NCI-H226 (cell line): ENCODE measurements at places on chromosomes 3 and 15.

GRCh38 chr15:67074886-67075229, 9.5 kb downstream of the SMAD3 start:
- no peak for DNase-seq

DNA sequence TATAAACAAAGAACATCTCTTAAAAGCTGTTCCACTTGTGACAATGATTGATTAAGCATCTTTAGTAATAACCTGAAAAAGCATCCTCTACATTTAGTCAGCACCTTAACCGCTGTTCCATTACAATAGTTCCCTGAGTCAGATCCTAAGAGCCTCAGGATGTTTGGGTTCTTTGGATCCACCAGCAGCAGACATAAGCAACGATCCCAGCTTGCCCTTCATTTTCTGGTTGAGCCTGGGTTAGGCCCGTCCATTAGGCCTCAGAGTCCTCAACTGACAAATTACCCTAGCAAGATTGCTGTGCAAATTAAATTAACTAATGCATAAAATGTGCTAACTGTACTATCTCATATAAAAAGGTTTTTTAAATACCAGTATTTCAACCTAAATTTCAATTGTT, 42.3 kb upstream of the ROBO1 start:
- no peak for DNase-seq

DNA sequence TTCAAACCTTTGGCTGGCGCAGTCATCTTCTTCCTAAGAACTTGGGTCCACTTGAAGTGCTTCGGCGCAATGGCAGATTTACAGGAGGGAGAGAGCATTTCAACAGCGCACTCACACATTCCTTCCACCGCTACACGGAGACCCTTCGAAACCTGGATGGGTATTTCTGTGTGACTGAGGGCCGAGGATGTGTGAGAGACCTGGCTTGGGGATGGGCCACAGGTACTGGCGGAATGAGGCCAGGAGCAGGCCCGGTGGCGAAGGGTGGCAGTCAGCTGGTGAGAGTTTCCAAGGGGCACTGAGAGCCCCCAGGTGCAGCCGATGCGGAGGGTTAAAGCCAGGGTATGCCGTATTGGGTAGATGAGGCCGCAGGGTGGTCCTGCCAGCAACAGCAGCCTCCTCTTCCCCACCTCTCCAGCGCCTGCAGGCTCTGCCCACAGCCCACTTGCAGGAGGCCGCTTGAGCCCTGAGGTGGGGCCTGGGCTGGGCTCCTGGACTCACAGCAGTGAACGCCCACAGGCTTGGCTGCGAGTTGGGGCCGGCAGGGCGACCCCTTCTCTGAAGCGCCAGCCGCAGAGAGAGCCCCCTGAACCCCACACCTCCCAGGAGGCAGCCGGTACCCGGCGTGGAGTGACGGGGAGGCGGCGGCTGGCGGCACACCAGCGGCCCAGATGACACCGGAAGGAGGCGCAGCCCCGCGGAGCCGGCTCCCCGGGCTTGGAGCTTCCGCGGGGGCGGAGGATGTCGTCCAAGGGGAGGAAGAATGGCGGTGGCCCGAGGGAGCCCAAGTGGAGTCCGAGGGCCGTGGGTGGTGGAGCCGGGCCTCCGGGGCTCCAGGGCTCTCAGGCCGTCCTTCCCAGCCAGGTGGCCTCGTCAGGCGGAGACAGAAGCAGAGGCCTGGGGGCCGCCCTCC, 166.5 kb downstream of the NSMCE3 start:
- DNase-seq, result no peak

GRCh38 chr3:72463083-72463482, 385.2 kb downstream of the SHQ1 start:
- DNase-seq, result no peak

- DNase-seq, result no peak
These were observed 26.1 kb downstream of the CAPN3 start for GRCh38 chr15:42385206-42385979.

DNA sequence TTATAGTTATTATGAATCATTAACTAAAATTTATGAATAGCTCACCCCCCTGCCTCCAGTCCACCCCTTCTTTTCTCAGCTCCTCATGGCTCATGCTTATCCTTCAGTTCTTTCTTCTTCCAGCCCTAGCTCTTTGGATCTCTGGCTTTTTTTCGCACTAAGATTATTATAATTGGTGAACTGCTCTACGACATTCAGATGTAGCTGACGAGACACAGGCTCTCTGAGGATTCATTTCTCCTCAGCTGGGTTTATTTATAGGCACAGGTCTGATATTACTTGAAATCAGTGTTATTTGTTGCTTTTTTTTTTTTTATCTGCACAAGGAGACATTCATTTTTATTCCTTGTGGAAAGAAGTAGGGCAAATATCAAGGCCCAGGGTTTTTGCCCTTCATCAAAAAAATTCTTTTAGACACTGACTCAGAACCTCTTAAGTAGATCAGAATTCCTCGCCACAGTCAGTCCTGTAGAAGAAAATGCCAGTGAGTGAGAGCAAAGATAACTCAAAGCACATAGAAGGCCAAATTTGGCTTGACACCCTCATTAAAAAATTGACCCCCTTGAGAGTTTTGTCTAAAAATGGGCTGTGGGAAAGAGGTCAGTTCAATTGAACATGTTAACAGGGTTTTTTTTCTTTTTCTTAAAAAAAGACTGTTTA, 106.6 kb downstream of the MYH15 start:
- DNase-seq, result no peak

DNA sequence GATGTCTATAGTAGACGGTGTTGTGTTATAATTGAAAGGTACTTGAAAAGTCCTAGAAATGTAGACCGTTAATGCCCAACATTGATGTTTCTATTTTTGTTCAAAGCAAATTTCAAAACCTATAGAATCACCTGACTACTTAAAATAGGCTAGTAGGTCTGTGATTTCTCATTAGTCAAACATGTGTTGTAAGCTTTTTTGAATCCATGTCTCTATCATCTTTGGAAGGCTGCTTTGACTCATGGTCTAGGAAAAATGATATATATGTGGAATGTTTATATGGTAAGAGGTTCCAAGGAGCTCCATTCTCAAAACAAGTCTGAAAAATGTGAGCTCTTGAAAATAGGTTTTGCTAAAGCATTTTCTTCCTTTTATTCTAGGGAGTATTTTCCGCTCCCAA, 375.3 kb downstream of the LPP start:
- DNase-seq, result peak; percentile 45

GRCh38 chr3:173653781-173654180, 256.2 kb downstream of the NLGN1 start:
- no peak for DNase-seq

- no peak for DNase-seq
These were observed 11.6 kb upstream of the TTC14 start for GRCh38 chr3:180590396-180590795.

GRCh38 chr3:157070678-157070999, 89.3 kb downstream of the CCNL1 start:
- no peak for DNase-seq

DNA sequence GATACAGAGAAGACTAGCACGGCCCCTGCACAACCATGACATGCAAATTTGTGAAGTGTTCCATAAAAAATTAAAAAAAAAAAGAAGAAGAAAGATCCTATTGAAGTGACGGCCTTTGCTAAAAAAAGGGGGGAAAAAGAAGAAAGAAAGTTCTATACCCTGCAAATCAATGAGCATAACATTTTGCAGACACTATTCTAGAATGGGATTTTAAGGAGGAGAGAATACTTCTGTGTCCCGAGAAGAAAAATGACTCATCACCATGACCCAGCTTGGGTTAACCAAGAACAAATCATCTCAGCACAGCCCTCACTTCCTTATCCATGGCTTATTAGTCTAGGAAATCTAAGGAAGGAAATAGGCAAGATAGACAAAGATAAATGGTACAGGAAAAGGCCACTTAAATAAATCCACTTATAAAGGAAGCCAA, 7.4 kb upstream of the SH3BP5 start:
- peak; percentile 41 for DNase-seq

DNA sequence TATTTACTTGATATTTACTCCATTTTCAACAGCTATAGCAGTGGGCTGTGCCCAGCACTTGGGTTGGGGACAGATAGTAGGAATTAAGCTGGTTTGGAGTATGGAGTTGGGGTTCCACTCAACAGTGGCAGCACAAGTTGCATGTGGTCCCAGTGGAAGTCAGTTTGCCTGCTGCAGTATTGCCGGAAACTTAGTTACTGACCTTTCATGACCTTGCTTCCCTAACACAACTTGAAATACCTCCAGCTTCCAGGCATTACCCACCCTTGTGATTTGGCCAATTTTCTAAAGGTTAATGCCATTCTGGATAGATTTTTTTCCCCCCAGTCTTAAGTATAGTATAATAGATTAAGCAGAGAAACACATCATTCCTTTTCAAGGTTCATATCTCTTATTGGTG, 68.0 kb downstream of the BBX start:
- no peak for DNase-seq

GRCh38 chr15:74369756-74370155, 2.3 kb upstream of the CYP11A1 start:
- DNase-seq, result no peak

GRCh38 chr15:60254416-60254815, 143.4 kb downstream of the ANXA2 start:
- no peak for DNase-seq

GRCh38 chr3:183275418-183275817, 22.4 kb downstream of the B3GNT5 start:
- no peak for DNase-seq

GRCh38 chr15:72082176-72082575, 35.8 kb downstream of the MYO9A start:
- DNase-seq, result no peak

DNA sequence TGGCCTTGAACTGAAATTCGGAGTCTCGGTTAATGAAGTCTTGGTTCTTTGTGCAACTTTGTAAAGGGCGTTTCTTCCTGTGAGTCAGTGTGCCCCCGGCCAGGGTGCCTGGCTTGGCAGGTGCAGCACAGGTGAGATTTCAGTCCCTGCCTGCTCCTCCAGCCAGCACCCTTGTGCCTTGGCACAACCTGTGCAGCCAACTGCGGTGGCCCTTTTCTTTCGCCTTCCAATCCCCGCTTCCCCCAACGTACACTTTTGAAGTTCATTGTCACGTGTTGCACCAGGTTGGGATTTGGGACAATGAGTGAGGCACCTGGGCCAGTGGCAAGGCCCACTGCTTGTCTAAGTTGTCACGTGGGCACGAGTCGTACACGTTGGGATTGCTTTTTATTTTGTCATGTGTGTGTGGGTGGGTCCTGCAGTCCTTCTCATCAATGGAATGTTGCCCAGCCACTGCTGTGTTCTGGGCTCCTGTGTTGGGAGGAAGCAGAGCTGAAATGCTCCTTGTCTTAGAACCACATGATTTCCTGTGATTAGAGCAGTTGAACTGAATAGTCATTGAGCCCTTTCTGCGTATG, 242.9 kb upstream of the BHLHE40 start:
- no peak for DNase-seq

DNA sequence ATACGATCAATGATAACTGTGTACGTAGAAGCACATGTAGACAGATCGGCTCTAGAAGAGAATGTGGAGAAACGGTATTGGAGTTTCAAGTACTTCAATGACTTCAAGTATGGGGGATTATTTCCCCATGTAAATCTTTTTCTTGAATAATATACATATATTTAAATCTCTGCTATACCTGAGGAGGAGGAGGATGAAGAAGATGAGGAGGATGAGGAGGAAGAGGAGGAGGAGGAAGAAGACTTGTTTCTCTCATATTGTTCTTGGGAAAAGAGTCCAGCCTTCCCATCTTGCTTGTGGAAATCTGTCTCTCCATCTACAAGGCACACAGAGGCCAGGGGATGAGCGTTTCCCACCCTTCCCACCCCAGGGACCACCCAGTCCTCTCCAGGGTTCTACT, 10.6 kb downstream of the TMEM40 start:
- DNase-seq, result no peak

GRCh38 chr15:75651810-75652543, 4.3 kb downstream of the SNX33 start:
- DNase-seq, result no peak

GRCh38 chr3:109070211-109070610, 47.7 kb downstream of the MORC1 start:
- DNase-seq, result no peak

GRCh38 chr3:58580826-58581327, 3.7 kb upstream of the FAM107A start:
- no peak for DNase-seq

DNA sequence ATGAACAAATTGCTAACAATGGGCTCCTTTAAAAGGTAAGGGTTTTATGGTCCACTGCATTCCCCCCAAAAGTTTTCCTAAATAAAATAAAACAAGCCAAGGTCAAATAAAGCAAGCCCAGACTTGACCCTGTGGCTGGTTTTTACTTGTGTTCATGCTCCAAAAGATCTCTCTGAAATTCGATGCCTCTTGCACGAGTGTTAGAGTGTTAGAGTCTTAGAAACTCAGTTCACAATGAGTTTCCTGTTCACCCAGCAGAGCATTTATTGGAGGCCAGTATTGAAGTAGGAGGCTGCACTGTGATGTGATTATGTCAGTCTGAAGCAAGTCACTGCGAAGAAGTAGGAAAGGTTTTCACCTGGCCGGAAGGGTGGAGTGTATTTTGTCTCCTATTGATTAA, 59.9 kb upstream of the LRTM1 start:
- DNase-seq, result no peak

DNA sequence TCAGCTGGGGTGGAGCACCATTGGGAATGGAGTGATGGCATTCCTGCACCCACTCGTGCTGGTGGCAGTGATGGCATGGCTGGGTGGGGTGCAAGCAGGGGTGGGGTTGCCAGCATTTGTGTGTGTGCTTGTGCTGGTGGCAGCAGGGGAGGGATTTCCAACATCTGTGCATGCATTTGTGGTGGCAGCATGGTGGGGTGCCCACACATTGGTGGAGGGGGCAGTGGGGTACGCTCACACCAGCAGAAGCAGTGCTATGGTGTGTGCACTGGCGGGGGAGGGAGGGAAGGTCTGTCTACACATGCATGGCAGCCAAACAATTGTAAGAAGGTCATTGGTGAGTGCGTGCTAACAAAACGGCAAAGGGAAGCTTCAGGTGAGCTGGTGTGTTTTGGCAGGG, 76.7 kb upstream of the NUDT16 start:
- DNase-seq, result no peak

GRCh38 chr3:42721690-42722089, 19.1 kb upstream of the HHATL start:
- DNase-seq, result no peak

GRCh38 chr3:181328346-181328745, 338.8 kb upstream of the DNAJC19 start:
- no peak for DNase-seq

DNA sequence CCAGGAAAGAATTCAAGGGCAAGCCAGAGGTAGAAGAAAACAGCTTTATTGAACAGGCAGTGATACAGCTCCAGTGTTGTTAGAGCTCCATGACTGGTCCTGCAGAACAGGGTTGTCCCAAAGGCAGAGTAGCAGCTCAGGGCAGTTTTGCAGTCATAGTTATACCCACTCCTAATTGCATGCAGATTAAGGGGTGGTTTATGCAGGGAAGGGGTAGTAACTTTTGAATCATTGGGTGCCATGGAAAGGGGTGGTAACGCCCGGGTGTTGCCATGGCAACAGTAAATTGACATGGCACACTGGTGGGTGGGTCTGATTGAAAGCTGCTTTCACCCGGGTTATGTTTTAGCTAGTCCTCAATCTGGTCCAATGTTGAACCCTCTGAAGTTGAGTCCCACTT, 9.7 kb upstream of the RAB6B start:
- no peak for DNase-seq
